ENCODE measurements at places on chromosomes 7 and 10.

DNA sequence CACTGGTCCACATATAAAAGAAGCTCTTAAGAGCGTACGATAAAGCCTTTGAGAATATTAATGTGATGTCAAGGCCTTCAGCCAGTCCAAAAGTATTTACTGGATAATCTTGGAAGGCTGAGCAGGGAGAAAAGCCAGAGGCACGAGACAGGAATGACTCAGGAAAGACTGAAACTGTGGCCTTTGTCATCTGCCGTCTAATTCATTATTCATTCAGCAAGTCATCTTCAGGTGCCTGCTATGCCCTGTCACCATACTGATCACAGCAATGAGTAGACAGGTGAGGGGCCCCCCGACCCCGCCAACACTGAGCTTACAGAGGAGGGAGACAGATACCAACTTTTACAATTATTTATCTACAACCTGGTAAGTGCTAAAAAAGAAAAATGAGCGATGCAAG, 78.9 kb downstream of the VOPP1 start:
- DNase-seq = no peak

DNA sequence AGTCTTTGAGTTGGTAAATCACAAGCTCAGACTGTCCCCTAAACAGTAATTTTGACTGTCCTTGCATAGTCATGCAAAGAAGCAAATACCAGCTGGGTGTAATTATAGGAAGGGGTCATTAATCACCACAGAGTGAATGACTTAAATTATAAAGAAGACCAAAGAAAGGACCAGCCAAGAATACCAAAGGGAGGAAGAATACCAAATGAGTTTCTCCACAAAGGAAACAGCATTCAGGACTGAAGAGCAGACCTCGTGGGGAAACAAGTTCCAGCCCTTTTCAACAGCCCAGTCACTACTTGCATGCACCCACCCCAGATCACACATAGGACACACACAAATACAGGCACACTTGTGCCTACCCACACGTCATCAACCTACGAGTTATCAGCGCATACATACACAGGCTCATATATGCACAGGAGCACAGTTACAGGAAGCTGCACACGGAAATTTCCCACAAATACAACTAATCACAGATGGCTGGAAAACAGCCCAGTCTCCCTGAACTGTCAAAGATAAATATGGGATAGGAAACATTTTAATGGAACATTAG, 77.6 kb downstream of the DENND2A start:
- no peak for DNase-seq

- no peak for DNase-seq
Observed at GRCh38 chr10:121485436-121486139, 112.7 kb downstream of the FGFR2 start.

DNA sequence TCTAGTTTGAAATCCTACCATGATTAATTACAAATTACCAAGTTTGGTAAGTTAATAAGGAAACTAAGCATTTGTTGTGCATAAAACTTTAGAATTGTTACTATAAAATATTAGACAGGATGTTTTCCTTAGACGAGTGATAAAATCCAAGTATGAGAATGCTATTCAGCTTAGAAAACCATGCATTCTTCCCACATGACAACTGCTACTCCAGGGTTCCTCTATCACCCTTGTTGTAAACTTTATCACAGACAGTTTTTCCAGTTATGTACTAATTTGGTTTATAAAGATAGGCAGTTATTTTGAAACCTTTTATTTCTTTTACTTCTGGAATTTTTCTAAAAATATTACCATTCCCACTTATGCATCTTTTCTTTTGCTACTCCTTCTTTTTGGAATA, 52.0 kb downstream of the SIRT1 start:
- no peak for DNase-seq

DNA sequence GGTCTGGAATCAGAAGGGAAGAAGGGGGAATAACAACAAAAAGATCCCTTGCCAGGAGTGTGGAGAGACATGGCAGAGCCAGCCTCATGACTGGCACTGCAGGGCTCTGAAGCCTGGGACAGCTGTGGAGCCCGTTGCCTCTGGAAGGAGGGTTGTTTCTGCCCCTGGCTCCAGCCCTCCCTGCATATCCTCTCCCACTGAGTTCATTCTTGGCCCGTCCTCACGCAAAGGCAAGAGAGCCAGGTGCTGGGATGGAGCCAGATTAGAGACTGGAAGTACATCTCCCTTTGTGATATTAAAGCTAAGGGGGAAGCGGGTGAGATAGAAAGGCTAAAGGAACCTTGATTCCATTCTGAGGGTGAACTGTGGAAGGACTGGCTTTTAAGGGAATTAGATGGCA, 141.5 kb upstream of the NPVF start:
- no peak for DNase-seq
